AML-193 (cell line): ENCODE measurements at places on chromosomes 2 and 18.

DNA sequence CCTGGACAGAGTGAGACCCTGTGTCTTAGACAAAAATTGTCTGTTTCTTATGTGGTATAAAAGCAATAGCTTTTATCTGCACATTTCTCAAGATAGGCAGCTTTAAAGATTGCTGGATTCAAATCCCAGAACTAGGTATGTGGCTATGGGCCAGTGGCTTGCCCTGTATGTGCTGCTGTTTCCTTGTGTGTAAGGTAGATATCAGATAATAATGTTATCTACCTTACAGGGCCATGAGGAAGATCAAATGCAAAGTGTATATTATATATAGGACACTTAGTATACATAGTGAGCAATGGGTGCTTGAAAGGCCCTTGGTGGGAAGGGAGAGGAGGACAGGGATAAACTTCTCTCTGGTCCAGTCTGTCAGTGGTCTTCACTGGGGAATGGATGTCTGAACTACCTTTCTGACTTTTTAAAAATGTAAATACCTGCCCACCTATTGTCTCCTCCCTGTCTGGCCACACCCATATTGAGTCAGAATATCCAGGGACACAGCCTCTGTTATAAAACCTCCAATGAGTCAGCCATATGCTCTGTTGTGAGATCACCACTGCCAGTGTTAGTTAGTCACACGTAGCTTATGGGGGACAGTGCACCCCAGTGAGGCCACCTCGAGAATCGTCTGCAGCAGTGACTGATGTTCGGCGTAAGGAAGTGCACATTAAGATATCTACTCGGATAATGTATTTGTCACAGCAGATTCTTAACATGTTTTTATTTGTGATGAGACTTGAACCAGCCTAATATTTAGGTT lies 383.4 kb downstream of the PTPRM start:
- DNase-seq: no peak

- DNase-seq: no peak
These were observed 117.6 kb downstream of the SNTG2 start for GRCh38 chr2:1068241-1068640.

- no peak for DNase-seq
These were observed 29.0 kb upstream of the PLA2R1 start for GRCh38 chr2:160091381-160091780.

DNA sequence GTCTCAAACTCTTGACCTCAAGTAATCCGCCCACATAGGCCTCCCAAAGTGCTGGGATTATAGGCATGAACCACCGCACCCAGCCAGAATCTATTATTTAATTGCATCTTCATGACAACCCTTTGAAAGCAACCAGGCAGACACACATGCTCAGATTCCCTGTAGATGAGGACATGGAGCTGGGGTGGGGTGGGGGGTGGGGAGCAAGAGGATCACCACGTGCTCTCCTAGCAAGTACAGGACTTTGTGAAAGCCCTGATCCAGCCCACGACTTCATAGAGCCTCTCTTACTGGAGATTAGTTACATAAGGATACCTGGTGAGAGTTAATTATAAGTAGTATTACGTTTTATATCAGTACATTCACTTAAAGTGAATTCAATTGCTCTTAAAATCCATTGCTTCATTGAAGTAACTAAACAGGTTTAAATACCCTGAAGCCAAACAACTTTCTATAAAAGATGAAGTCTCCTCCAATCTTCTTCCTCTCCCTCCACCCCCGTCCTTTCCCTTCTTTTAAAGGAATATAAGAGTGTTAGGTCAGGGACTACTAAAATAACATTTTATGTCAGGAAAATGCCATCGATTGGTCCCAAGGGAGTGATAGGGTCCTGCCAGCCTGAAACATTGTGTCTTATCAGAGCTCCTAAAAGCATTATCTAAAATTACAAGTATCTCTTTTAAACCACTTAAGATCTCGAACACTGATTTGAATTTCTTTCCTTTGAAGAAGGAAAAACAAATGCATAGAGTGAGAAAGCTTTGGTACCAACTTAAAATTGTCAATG lies 123.9 kb downstream of the EPHA4 start:
- DNase-seq: no peak

- DNase-seq: no peak
These were observed 364.9 kb downstream of the SPAG16 start for GRCh38 chr2:213649176-213649575.

- DNase-seq: no peak
These were observed 1607.8 kb upstream of the PIK3C3 start for GRCh38 chr18:40347261-40347660.
